Erythroblast (primary cell): ENCODE measurements at places on chromosomes 1 and 21.

- DNase-seq = no peak
Observed at GRCh38 chr1:48608882-48609281, 136.9 kb upstream of the SPATA6 start.

DNA sequence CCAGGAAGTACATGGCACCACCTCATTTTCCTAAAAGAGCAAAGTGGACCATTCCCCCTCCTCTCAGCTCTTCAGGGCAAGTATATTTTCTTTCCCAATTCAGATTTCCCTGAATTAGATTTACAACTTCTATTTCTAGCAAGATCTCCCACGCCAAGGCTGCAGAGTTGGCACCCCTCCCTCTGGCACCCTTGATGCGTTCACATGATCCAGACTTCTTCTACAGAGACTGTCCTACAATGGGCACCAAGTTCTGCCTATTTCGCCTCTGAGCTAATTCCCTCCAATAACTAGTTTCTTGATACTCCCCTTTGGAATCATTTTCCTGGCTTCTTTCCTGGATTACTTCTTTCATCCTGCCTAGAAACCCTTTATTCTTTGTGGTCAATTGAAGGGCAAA is 122.0 kb downstream of the CDC7 start:
- DNase-seq = no peak

DNA sequence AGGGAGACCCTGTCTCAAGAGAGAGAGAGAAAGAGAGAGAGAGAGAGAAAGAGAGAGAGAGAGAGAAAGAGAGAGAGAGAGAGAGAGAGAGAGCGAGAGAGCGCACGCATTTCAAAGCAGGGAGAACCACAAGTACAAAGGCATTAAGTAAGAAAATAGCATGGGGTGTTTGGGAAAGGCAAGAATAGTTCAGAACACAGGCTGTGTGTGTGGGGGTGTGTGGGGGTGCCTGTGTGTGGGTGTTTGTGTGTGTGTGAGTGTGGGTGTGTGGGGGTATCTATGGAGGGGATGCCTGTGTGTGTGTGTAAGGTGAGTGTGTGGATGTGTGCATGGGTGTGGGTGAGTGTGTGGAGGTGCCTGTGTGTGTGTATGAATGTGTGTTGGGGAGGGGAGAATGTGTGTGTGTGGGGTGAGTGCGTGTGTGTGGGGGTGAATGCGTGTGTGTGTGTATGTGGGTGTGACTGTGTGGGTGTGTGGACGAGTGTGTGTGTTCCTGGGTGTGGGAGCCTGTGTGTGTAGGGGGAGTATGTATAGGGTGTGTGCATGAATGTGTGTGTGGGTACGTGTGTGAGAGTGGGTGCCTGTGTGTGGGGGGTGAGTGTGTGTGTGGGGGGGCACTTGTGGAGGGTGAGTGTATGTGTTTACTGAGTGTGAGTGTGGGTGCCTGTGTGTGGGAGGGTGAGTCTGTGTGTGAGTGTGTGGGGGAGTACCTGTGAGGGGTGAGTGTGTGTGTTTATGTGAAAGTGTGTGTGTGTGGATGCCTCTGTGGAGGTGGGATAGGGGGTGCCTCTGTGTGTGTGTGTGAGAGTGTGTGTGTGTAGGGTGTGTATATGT is 19.1 kb upstream of the HDAC1 start:
- no peak for DNase-seq

DNA sequence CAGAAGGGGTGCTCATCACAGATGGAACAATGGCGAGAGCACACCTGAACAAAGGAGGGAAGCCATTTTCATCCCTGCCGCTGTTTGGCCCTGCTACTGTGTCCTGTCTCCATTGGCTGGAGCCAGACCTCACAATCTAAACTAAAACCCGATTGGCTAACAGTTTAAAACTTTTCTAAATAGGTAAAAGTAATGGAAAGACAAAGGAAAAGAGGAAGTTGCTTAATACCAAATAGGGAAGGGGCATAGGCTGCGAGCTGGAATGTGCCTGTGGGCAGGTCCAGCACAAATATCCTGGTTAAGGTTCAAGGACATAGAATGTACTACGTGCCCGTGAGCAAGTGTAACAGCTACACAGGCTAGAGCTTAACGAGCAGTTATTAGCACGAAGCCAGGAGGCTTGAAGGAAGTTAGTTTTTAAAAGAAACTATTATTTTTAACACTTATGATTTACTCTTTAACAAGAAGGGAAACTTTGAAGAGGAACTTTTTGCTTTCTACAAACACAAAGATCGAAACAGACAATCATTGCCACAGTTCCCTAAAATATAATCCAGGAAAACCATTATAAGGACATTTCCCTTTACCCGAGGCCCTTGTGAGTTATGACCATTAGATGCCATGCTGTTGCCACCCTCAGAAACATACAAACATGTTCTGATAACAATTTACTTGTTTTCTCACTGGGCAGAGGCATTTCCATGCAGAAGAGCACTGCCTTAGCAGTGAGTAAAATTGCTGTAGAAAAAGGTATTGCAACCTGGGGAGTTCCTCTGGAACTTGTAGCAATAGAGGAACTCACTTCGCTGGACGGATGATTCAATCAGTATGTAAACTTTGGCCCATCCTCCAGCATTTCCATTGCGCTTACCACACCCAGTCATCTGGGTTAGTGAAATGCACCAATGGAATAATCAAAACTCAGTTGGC is 4.8 kb upstream of the PTTG1IP start:
- DNase-seq = peak; percentile 56

DNA sequence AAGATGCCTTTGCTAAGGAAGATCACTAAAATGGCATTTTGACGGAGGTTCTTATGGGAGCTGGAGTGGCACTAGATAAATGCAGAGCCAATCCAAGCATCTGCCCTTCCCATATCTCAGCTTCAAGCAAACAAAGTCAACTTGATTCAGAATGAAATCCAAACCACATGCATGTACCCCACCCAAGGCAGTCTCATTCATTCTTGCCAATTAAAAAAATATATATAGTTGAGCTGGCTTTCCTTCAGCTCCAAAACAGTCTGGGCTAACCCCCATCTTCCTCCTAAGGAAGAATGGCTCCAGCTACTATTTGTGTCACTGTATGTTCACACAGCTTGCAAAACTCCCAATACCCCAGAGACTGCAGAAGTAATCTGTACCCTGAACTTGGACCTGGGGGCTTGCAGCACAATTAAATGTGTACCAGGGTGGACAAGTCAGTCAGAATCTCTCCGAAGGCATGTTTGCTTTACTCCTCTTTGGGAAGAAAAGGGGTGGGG is 35.4 kb downstream of the GPR3 start:
- DNase-seq = no peak

GRCh38 chr1:186831168-186831567 is 2.4 kb downstream of the PLA2G4A start:
- DNase-seq = no peak

DNA sequence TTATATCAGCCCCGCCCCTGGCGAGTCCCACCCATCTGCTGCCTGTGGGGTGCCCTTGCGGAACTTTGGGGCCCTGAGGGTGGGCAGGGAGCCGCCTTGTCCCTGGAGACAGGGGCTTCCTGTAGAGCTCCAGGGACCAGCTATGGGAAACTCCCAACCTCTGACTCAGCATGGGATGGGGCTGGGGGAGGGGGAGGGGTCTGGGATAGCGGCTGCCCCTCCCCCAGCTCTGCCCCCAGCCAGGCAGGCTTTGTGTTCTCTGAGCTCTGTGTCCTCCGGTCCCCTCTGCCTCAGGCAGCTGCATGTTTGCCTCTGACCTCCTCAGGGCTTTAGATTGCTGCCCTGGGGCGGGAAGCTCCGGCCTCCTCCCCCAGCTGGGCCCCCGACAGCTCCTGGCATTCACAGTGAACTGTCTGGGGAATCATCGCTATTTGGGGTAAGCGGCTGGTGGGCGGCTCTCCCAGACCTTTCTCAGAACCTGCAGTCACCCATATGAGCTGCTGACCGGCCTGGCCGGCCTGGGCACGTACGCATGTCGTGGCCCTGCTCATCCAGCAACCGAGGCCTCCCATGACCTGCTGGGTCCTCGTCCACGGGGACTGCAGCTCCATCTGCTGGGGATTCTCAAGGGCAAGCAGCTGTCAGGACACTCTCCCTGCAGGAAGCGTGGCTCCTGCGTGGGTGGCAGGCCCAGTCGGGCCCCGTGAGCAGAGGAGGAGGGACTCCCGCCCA is 17.1 kb downstream of the ARHGEF16 start:
- no peak for DNase-seq

DNA sequence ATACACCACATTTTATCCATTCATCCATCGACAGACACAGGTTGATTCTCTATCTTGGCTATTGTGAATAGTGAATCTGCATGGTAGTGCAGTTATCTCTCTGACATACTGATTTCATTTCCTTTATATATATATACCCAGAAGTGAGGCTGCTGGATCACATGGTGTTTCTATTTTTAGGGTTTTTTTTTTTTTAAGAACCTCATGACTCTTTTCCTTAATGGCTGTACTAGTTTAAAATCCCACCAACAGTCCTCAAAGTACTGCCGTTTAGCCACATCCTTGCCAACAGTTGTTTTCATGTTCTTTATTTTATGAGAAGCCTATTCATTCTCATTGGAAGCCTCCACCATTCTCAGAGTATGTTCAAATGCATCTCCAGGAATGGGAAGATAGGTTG is 258.7 kb upstream of the SNX7 start:
- no peak for DNase-seq
